ENCODE measurements at places on chromosomes 4 and X.

DNA sequence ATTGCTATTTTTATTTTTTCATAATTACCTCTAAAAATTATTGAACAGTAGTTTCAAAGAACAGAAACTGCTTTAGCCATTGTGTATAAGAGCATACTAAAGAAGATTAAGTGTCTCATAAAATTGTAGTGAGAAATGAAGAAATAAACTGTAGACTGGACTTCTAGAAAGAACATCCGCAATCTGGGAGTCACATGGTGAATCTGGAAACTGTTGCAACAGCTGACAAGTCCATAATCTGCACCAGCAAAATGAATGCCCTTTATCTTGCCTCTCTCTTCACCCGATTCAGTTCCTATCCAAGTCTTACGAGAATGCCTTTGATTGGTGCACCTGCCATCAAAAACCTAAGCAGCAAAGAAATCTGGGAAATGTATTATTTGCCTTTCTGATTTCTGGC, 312.9 kb downstream of the NAF1 start:
- no peak for DNase-seq

- DNase-seq = no peak
These were observed 311.0 kb downstream of the CENPC start for GRCh38 chr4:67234296-67234695.

DNA sequence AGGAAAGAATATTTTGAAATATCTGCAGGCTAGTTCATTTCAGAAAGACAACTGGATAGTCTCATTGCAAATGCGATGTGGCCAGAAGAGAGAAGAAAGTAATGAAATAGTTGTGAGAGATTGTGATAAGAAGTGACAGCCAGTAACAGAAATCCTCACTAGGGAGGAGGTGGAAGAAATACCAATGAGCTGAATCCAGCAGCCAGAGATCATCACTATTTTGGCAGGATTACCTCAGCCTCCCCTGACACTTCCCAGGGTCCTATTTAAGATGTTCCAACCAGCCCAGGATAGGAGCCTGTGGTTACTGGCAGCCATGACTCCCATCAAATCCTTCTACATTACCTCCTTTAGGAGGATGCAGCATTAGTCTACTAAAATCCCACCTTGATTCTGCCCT, 76.7 kb upstream of the ARHGAP24 start:
- no peak for DNase-seq

DNA sequence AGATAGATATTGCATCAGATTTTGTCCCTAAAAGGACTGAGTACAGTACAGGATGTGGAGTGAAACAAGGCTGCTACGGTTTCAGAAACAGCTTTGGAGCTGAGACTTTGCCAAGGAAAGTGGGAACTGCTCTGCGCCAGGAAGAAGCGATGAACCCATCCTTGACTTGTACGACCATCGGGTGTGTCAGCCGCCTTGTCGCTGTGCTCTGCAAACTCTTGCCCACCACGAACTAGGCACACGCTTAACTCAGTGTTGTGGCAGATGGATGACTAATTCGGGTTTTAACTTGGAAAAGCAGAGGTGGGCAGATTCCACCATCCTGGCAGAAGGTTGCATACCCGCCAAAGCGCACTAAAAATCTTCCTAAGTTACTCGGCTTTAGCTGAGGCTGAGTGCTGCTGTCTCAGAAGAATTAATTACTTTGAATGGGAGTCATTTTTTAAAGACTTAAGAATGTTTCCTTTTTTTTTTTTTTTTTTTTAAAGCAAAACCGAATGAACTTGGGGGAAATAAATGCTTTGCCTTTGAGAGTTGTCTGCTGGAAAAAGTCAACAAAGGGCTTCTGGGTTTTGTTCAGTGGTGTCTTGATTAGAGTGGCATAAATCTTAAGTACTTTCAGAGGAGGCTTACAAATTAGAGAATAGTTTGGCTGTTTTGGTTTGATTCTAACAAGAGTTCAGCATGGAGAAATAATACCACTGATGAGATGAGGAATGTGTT, 69.5 kb downstream of the SHROOM2 start:
- DNase-seq = no peak

- DNase-seq = no peak
These were observed 82.4 kb downstream of the DLG3 start for GRCh38 chrX:70527053-70527452.

- DNase-seq = no peak
These were observed 90.4 kb upstream of the HPRT1 start for GRCh38 chrX:134369576-134369975.

DNA sequence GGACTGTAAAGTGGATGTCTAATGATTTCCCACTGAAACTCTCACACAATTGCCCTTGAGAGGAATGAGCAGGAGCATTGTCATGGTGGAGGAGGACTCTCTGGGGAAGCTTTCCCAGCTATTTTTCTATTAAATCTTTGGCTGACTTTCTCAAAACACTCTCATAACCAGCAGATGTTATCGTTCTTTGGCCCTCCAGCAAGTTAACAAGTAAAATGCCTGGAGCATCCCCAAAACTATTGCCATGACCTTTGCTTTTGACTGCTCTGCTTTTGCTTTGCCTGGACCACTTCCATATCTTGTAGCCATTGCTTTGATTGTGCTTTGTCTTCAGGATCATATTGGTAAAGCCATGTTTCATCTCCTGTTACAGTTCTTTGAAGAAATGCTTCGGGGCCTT, 120.2 kb upstream of the PDE5A start:
- DNase-seq = no peak

- DNase-seq = no peak
These were observed 163.0 kb downstream of the BTC start for GRCh38 chr4:74631338-74631737.

DNA sequence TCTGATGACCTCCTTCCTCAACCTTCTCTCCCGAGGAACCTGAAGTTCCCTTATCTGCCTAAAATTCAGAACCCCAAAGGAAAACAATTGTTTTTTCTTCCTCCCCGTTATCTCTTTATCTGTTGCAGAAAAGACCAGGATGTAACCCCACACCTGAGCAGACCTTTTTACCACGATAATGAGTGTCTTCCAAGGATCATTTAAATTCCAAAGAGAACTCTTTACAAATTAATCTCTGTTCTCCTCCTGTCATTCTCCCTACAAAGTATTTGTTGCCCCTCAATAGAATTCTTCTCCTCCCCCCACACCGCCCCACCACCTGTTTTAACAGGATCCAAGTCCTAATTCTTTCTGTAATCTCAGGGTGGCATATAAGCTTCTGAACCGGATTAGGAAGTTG, 78.5 kb upstream of the NLGN4X start:
- no peak for DNase-seq

- DNase-seq = no peak
These were observed 39.6 kb downstream of the SEC31A start for GRCh38 chr4:82851318-82851717.
